ENCODE measurements at places on chromosomes 5 and 9.

DNA sequence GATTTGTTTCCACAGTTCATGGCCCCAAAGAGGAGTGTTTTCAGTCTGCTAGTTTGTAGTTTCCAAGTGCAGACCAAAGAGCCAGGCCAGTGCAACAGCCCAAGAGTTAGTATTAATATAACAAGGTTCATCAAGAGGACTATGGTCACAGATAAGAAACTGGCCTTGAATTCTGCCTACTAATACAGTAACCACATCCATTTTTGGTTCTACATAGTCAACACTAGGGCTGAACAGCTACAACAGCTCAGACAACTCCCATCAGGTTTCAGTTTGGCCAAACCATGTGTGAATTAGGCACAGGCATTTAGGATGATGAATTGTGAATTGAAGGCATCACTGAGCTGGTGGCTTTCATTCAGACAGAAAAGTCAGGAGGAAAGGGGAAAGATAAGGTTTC is 13.8 kb upstream of the UBQLN1 start:
- no peak for DNase-seq

GRCh38 chr9:89494199-89494598 is 3.7 kb downstream of the SEMA4D start:
- DNase-seq = no peak

DNA sequence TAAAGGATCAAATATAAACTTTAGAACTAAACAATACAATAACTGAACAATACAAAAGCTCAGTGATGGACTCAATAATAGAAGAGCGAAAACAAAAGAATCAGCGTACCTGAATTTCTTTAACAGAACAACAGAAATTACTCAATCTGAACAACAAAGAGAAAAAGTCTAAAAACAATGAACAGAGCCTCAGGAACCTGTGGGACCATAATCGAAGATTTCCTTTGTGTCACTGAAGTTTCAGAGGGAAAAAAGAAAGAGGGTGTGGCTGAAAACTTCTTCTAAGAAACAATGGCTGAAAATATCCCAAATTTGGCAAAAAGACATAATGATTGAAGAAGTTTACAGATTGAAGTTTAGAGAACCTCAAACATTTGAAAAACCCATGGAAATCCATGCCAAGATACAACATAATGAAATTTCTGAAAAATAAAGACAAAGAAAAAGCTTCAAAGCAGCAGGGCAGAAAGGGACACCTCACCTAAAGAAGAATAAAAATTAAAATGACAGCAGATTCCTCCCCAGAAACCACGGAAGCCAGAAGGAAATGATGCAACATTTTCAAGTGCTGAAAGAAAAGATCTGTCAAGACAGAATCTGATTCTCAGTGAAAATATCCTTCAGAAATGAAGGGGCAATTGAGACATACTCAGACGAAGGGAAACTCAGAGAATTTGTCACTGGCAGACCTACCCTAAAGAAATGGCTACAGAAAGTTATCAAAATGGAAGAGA is 288.8 kb downstream of the ARL15 start:
- peak; percentile 48 for DNase-seq

GRCh38 chr9:118647331-118647730 is 721.9 kb downstream of the BRINP1 start:
- DNase-seq = no peak

DNA sequence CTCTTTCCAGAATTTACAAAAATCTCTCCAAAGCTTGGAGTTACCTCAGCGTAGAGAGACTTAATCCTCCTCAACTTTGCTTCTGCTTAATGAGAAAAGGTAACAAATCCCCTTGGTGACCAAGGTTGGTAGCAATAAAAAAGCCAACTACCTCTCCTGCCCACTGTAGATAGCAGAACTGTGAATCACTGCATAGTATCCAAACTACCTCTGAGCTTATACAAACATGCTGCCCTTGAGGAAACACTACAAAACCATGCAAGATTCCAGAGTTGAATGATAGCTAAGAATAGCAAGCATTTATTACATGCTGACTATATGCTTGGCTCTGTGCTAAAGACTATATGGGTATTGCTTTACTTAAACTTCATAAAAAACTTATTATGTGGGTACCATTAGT is 2.8 kb upstream of the ADAMTS12 start:
- no peak for DNase-seq
